ENCODE measurements at places on chromosomes 1 and 21.
A peak's percentile ranks its signal among the peaks of the same experiment; 100 is the strongest.

GRCh38 chr1:26799479-26800142 lies 11.9 kb downstream of the PIGV start:
- no peak for DNase-seq

GRCh38 chr1:88538222-88538899 lies 145.7 kb upstream of the PKN2 start:
- no peak for DNase-seq

GRCh38 chr21:36587388-36587787 lies 107.5 kb upstream of the CLDN14 start:
- no peak for DNase-seq

DNA sequence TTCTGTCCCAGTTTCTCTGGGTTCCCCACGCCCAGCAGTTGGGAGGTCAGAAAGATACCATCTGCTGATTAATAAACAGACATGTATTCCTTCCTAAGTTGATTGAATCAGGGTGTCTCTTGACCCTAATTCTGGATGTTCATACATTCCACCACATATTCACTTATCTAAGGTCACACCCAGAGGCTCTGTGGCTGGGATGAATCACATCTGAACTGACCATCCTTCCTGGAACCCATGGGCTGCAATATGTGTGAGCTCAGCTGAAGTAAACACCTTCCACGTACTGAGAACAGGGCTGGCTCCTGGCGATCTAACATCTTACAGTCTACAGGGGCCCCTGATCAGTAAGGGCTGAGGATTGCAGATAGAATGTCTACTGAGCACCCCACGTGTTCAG lies 20.5 kb upstream of the TRABD2B start:
- no peak for DNase-seq

DNA sequence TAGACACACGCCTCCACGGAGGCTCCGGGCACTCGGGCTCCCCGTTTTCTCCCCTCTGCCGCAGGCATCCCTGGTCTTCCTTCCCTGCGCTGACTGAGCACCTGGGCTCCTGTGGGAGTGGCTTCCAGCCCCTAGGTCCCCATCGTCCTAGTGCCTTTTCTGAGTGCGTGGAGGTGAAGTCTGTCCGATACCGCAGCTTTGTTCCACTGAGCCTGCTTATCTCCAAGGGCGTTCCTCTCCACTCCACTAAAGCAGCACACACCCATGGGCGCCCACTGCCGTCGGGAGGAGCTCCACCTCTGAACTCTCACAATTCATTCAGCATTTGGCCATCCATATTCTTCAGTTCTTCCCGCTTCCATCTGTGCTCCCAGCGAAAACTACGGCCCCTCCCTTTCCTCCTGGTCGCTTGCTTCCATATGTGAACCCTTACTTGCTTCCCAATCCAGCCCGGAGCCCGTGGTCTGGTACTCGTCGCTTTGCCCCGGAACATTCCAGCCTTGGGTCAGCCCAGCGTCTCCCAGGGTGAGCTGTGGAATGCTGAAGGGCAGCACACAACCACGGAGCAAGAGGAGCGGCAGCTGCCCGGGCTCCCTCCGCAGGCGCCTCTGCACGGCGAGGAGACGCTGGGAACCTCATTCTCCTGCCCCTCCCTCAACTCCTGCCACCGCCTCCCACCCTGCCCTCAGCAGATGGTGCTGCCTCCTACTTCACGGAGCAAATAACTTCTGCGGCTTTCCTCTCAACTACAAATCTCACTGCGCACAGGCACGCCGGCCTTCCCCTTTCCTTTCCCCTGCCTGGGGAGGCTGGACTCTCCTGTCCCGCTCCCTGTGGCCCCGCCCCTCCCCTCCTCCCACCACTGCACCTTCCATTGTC lies 27.5 kb downstream of the ATP8B2 start:
- DNase-seq, result peak; percentile 52

DNA sequence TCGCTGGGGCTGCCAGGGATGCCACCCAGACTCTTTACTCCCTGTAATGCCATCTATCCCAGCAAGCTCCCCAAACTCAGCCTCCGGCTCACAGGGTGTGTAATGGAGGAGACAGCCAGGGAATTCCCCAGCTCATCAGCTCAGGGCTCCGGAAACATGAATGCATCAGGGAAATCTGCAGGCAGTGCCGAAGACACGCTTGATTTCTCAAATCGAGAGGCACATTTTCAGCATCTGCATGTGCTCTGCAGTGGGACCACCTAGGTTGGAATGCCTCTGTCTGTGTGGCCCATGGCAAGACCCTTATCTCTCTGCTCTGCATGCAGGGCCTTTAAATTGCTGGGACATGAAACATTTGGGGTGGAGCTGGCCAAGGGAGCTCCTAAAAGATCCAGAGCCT lies 170.1 kb downstream of the TRABD2B start:
- DNase-seq, result no peak

GRCh38 chr1:79737193-79737592 lies 730.7 kb upstream of the ADGRL4 start:
- no peak for DNase-seq

- DNase-seq, result no peak
Measured at GRCh38 chr1:240073097-240073496, 18.6 kb upstream of the FMN2 start.

- DNase-seq, result no peak
Measured at GRCh38 chr1:225812488-225813213, 2.7 kb downstream of the EPHX1 start.

All from activated CD4-positive, alpha-beta T cell treated with anti-CD3 and anti-CD28 coated beads, Interleukin-2, amount 10 ng/mL, durations not matched to agents 7 days and 5 days (primary cell).